ENCODE measurements at places on chromosomes 7 and 10. TPM values are rescaled to one million over a fixed set of nuclear protein-coding genes. Genes with fewer than 3 reads are reported as not detected.
A peak's percentile ranks its signal among the peaks of the same experiment; 100 is the strongest.

GRCh38 chr10:131805696-131806095 lies 95.1 kb upstream of the PPP2R2D start:
- peak; percentile 27 for DNase-seq

TMEM130 gene
- total RNA-seq: 3.0 TPM

GRCh38 chr7:12788591-12788990 lies 101.2 kb downstream of the ARL4A start:
- no peak for DNase-seq

NRCAM gene
- 1.4 TPM for total RNA-seq

PTPRZ1 gene
- total RNA-seq: 7.9 TPM

- DNase-seq: no peak
Measured at GRCh38 chr7:14021069-14021468, 31.6 kb upstream of the ETV1 start.

PNLIP gene
- not detected for total RNA-seq

- DNase-seq: no peak
Measured at GRCh38 chr10:104663563-104663962, 22.5 kb downstream of the SORCS3 start.

DNA sequence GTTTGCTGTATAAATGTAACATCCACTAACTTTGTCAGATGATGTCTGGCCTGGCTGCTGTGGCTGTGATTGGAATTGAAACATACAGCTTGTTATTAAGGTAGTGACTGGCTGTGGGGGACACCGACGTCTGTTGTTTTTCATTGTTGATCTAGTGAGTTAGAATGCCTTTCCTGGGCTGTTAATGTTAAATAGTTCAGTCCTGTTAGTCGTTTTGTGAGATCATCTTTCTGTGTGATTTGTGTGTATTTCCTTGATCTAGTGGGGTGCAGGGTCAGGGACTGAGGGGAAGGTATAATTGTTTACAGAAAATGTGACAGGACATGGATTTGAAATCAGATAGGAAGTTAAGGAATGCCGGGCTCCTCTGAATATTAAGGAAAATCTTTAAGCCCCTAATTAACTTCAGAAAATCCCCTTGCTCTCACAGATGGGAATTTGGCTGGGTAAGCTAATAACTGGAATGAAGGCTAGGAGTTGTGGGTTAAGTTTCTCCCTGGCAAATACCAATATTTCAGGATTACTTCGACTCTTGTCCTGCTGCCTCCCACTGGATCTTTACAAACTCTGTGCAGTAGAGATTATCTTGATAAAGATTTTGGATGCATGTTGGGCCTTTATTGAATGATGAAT lies 163.1 kb downstream of the AUTS2 start:
- DNase-seq: no peak

ATRNL1 gene
- total RNA-seq: 17.3 TPM

DNA sequence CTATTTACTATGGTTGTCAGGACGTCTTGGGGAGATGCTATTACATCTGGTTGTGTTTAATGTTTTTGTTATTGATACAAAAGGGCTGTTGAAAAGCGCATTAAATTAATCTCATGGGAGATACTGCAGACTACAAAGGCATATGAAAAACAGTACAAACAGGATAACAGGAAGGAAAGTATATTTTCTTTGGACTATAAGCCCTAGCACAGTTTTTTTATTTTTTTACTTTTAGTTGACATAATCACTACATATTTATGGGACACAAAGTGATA lies 341.3 kb downstream of the ARL4A start:
- no peak for DNase-seq

GRCh38 chr10:114779803-114780576 lies 41.6 kb upstream of the FHIP2A start:
- no peak for DNase-seq

AEBP1 gene
- 74.6 TPM for total RNA-seq

- no peak for DNase-seq
Measured at GRCh38 chr7:33550363-33550762, 355.0 kb upstream of the BMPER start.

DNA sequence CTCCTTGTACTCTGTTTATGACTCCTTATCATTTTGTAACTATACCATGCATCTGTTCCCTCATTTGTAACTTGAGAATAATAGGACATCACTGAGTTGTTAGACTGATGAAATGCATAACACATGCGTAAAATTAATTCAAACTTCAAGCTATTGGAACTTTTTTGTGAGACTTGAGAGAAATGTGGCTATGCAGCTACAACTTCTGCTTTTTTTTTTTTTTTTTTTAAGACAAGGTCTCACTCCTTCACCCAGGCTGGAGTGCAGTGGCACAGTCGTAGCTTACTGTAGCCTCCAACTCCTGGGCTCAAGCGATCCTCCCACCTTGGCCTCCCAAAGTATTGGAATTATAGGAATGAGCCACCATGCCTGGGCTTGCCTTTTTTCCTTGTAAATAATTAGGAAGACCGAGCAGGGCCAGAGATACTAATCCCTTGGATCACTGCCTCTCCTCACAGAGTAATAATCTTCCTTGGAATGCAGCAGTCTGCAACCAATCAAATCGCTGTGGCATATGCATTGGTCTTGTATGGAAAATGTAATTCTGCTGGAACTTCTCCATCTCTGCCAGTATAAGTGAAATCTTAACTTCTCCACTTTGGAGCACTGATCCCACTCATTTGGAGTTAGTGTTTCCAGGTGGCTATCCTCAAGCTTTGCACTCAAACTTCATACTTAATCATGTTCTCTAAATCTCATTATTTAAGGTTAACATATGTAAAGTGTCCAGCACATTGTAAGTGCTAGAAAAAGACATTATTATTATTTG lies 2.0 kb upstream of the PANK1 start:
- DNase-seq: no peak

- DNase-seq: no peak
Measured at GRCh38 chr7:15459018-15459615, 102.7 kb downstream of the AGMO start.

SLC39A12 gene
- total RNA-seq: 0.14 TPM

USP6NL gene
- total RNA-seq: 11.4 TPM

DNA sequence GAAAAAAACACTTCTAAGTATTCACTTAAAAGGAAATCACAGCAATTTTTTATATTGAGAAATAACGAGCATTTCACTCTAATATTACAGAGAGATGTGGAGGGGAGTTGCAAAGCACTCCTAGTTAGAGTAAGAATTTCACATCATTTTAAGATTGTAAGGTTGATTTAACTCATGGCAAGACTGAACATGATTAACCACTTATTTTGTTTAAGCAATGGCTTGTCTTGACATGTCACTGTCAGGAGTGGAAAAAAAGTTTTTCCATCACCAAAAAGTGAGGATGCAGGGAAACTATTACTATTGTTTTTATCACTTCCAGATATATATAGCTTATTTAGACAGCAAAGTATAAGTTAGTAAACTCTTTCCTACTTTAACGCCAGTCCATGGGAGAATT lies 27.1 kb downstream of the CD36 start:
- DNase-seq: no peak

DNA sequence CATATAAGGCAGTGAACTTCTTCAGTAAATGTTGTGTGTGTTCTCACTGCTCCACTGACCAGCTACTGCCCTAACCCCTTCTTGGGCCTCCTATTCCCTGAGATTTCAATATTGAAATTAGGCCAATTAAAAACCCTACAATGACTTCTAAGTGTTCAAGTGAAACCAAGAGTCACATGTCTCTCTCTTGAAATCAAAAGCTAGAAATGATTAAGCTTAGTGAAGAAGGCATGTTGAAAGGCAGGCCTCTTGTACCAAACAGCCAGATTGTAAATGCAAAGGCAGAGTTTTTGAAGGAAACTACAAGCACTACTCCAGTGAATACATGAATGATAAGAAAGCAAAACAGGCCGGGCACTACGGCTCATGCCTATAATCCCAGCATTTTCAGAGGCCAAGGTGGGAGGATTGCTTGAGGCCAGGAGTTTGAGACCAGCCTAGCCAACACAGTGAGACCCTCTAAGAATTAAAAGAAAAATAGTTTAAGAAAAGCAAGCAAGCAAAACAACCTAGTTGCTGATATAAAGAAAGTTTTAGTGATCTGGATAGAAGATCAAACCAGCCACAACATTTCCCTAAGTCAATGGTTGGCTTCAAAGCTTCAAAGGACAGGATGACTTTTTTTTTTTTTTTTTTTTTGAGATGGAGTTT lies 22.3 kb downstream of the BRAF start:
- DNase-seq: no peak

DNA sequence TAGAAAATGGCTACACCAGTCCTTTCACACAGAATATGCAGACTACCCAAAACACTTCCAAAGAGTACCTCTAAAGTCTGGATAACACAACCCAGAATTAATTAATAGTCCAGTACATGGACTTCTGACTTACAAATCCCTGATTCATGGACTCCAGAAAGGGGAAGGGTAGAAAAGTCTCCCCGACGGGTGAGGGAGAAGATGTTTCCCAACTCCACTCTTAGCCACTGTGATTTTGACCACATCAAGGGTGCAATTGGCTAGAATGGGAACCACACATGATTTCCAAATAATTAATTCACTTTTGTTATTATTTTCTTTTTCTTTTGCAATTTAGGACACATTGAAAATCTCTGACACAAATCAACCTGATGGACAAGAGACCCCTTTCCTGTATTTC lies 1.4 kb downstream of the TMEM130 start:
- DNase-seq: no peak

GRCh38 chr10:42960491-42960990 lies 116.3 kb upstream of the RET start:
- peak; percentile 57 for DNase-seq

DNA sequence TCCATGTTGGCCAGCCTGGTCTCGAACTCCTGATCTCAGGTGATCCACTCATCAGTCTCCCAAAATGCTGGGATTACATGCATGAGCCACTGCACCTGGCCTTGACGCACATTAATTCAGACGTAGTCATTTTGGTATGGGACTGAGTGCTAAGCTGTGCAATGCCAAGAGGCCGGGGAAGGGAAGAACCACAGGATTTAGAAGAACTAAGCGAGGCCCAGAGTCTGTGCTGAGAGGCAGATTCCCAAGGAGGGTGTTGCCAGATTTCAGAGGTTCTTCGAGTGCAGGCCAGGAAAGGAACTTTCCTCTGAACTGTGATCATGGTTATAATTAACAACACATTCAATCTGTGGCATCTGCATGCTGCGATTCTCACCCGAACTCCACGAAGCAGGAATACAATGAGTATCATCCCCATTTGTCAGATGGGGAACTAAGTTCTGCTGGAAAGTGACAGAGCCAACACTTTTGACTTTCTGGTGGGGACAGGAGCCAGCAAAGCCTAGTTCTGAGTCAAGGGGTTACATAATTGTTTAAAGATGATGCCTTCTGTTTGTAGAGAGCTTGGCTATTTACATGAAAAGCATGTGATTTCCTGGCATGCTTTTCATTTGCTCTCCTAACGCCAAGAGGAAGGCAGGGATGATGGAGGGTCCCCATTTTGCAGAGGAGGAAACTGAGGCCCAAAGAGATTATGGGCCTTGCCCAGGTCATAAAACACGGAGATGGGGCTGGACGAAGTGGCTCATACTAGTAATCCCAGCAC lies 6.2 kb upstream of the ZAN start:
- DNase-seq: peak; percentile 79

DNA sequence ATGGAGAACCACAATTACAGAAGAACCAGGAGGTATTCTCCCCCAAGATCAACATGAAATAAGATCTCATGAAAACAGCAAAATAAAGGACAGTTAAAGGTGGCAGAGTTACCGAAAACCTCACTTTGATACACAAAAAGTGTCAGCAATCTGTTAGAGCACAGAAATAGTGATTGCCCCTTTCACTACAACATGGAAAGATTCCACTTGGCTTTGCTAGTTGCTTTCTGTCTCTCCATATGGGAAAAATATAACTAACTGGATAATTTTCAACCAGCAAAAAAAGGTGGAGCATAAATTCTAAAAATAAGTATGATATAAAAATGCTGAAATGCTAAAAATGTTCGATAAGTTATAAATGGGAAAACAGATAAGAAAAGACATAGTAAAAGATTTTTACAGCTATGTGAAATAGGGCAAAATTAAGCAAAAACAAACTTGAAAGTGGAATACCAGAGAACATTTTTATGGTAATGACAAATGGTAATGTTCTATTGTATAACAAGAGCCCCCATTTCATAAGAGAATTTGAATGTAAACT lies 90.2 kb downstream of the GPR85 start:
- DNase-seq: no peak

DNA sequence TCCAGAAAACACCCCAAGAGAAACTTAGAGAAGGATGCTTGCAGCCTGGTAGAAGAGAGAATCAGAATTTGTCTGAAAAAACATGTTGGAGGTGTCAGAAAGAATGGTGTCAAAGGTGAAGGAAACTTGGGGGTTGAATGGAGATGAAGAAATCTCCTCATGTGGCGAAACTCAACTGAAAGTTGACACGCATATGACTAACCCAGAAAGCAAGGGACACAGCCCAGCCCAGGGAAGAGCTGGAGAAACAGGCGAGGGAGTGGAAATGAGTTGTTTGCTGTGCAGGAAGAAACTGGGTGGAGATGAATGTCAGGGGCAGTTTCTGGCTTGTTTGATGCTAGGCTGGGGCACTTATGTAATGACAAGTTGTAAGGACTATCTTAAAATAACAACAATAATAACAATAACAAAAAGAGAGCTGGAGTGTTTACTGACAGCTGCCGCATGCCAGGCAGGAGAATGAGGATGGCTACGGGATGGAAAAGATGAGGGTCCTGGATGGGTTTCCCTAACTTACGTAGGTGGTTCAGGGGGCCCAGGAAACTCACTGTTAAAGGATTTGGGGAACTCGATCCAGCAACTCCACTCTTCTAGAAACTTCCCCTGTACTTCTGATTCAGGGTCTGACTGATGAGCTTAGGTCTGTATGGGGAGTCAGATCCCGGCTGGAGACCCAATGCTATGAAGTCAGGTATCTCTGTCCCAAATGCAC lies 57.4 kb downstream of the MAP3K8 start:
- DNase-seq: no peak

DNA sequence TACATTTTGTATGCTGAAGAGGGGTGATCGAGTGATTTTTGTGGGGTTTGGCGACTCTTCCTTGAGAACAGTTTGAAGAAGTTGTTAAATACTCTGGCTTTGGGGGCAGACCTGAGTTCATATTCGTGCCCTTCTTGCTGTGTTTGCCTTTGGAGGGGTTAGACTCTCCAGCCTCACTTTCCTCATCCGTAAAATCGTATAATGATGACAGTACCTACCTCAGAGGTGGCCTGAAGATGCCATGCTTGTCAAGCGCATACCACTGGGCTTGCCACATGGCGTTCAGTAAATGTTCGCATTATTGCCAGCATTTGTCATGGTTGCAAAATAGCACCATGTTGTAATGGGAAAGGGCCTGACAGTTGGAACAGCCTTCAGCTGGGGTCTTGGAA lies 1.3 kb downstream of the STK17A start:
- no peak for DNase-seq

DNA sequence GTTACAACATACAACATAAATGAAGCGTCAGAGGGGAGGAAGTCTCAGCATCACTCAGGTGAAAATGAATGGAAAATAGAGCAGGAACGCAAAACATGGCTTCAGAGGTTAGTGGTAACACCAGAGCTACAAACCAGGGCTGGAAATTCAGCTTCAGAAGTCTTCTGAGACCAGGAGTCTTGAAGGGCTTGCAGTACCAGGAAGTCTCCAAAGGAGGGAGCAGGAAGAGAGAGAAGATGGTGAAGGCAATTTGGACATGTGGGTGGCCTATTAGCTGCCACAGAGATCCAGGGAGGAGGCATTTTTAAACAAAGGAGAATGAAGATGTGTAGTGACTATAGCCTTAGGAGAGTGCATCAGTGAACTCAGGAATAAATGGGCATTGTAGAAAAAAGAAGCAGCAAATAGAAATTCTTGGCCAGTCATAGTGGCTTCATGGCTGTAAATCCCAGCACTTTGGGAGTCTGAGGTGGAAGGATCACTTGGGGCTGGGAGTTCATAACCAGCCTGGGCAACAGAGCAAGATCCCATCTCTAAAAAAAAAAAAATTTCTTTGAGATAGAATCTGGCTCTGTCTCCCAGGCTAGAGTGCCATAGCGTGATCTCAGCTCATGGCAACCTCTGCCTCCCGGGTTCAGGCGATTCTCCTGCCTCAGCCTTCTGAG lies 9.3 kb upstream of the TET1 start:
- DNase-seq: no peak

All from sigmoid colon (tissue), 7 donors.